ENCODE measurements at places on chromosomes 16 and 17. TPM values are rescaled to one million over a fixed set of nuclear protein-coding genes. Genes with fewer than 3 reads are reported as not detected.

Gene SOX9
- not detected for total RNA-seq

Gene NTN1
- 0.31 TPM for total RNA-seq

Gene NKIRAS2
- total RNA-seq: 15.6 TPM

Gene OR4D1
- total RNA-seq: 0.17 TPM

Gene MYH13
- total RNA-seq: not detected

Gene ANKRD40
- total RNA-seq: 27.4 TPM

Gene GPR142
- not detected for total RNA-seq

Gene IGF2BP1
- 0.29 TPM for total RNA-seq

Gene STH
- total RNA-seq: not detected

Gene SYNGR2
- 87.7 TPM for total RNA-seq

Gene ABCA10
- 0.38 TPM for total RNA-seq

Gene SCIMP
- total RNA-seq: not detected

Gene ACAP1
- 405 TPM for total RNA-seq

Gene SRCAP
- 54.0 TPM for total RNA-seq

- no peak for DNase-seq
These were observed 183.4 kb downstream of the IRX3 start for GRCh38 chr16:54102888-54103866.

DNA sequence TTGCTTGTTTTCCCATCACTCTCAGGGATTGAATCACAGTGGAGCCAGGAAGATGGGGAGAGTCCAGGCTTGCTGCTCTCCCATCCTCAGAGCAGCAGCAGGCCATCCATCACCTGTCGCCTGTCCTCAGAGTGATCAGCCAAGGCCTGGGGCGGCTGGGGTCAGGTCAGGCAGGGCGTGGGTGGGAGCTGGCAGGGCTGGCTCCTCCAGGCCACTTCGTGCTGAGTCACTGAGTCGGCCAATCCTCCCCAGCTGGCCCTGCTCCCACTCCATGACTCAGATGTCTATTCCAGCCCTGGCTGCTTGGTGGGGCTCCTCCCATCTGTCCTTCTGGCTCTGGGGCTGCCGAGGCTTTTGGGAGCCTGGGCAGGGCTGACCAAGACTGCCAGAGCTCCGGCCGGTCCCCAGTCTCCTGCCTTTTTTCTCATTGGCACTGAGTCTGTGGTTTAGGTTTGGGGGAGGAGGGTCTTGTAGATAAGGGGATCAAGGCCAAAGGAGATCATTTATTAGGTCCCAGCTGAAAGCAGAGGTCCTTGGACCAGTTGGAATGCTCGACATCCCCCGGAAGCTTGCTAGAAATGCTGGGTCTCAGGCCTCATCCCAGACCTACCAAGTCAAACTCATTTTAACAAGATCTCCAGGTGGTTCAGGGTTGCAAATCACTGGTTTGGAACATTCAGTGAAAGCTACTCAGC lies 72.7 kb downstream of the ABCC1 start:
- no peak for DNase-seq

GRCh38 chr16:5031601-5032000 lies 2.1 kb downstream of the NAGPA start:
- DNase-seq: no peak

GRCh38 chr17:9959377-9959981 lies 54.4 kb upstream of the RCVRN start:
- DNase-seq: peak; percentile 42

DNA sequence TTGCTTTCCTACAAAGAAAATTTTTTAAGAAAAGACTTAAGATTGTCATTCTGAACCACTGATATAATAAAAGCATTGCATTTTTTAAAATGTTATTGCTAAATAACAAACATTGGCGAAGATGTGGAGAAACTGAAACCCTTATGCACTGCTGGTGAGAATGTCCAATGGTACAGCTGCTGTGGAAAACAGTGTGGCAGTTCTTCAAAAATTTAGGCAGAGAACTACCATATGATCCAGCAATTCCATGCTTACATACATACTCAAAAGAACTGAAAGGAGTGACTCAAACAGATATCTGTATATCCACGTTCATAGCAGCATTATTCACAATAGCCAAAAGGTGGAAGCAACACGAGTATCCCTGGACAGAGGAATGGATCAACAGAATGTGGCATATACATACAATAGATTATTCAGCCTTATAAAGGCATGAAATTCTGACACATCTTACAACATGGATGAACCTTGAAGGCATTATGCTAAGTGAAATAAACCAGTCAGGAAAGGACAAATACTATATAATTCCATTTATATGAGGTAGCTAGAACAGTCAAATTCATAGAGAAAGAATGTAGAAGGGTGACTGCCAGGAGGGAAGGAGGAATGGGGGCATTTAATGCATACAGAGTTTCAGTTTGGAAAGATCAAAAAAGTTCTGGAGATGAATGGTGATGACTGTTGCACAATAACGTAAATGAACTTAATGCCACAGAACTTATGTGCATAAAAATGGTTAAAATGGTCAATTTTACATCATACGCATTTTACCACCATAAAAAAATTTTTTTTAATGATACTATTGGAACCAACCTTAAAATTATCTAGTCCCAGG lies 92.1 kb downstream of the CACNG1 start:
- no peak for DNase-seq

- DNase-seq: no peak
These were observed 42.3 kb upstream of the MTSS2 start for GRCh38 chr16:70728150-70728549.

- DNase-seq: no peak
These were observed 12.4 kb upstream of the NFAT5 start for GRCh38 chr16:69553332-69553731.

DNA sequence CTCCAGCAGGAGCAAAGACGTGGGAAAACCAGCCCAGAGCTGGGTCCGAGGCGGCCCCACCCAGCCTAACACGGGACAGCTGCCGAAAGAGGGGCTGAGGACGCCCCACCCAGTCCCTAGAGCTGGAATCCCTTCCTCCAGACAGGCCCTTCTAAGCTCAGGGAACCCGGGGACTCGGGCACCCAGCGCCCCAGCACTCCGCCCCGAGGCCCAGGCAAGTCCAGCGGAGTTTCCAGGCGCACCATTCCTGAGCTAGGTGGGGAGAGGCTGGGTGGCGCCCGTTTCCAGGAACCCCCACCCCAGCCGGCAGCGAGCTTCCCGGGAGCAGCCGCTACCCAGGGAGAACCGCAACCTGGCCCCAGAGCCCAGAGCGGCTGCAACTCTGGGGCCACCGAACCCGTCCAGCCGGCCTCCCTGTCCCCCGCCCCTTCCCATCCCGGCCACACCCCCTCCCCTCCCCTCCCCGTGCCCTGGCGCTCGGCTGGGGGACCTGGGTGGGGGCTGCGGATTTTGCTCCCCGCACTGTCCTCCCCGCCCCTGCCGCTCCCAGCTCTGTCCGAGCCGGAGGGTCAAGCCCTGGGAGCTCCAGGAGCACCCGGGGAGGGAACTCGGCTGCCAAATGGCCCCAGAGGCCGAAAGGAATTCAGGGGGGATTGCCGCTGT lies 536 bp downstream of the TMC6 start:
- no peak for DNase-seq

GRCh38 chr17:73623818-73624217 lies 20.4 kb downstream of the SDK2 start:
- no peak for DNase-seq

DNA sequence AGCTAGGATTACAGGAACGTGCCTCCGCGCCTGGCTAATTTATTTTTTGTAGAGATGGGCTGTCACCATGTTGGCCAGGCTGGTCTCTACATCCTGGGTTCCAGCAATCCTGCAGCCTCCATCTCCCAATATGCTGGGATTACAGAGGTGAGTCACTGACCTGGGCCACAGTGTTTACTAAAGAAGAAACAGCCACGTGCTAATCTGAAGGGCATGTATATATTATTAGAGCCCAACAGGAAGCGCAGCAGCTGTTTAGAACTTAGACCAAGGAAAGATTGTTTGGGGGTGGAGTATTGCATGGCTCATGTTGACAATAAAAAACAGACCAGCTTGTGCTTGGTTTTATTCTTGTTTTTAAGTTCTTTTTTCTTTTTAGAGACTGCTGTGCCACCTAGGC lies 60.2 kb downstream of the HAPSTR1 start:
- no peak for DNase-seq

- no peak for DNase-seq
These were observed 21.2 kb downstream of the DNASE1 start for GRCh38 chr16:3675601-3676130.

DNA sequence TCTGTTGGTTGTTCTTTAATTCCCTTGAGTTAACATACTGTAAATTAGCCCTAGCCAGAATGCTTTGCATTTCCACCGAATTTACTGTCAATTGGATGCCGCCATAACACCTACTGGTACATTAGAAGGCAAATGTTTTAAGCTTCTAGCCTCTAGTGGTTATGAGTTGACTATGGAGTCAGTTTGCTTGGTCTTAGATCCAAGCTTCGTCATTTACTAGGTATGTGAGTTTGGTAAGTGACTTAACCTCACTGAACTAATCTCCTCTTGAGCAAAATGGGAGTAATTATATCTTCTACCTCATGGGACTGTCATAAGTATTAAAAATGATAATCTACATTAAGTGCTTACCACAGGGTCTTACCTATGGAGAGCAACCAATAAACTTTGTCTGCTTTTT lies 20.4 kb upstream of the CDH11 start:
- no peak for DNase-seq

- no peak for DNase-seq
These were observed 31.7 kb downstream of the DRC3 start for GRCh38 chr17:18004345-18004744.

GRCh38 chr16:4176906-4177417 lies 60.7 kb upstream of the ADCY9 start:
- peak; percentile 47 for DNase-seq

DNA sequence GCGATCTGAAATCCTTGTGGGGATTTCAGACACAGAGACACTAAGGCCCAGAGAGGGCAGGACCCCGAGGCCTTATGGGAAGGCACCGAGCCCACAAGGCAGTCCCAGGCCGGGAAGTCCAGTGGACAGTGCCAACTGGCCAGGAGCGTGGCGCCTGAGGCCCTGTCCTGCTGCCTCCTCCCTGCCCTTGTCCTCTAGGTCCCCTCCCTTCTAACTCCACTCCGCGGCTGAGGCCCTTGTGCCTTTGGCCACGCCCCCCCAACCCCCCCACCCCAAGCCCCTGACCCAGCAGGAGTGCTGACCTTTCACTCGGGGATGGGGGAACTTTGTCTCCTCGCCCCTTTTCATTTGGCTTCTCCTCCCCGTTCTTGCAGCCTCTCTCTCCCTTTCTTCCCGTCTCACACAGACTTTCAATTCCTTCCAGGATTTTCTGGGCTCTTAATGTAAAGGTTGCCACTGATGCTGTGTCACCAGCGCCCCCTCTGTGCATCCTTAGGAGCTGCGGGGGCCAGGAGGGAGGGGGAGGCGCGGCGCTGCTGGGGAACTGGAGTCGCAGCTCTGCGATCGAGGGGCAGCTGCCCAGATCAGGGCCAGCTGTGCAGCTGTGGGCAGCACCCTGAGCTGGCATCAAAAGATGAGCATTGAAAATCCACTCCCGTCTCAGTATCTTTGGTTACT lies 29.1 kb downstream of the CRHR1 start:
- no peak for DNase-seq

DNA sequence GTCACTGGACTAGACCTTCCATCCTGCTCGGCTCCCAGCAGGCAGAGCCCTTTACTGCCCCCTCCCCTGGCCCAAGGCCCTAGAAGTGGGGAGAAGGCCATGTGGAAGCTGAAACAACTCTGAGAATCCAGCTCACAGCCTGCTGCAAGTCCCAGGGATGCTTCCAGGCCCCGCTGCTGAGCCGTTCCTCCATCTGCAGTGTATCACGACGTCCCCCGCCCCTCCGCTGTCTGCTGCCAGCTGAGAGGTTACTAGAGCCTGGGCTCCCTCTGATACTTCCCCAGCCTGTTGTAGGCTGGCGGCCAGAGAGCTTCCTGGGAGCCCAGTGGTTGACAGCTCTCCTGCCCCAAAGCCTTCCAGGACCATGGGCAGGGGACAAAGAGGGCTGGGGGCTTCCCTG lies 118.2 kb downstream of the MGAT5B start:
- DNase-seq: no peak

DNA sequence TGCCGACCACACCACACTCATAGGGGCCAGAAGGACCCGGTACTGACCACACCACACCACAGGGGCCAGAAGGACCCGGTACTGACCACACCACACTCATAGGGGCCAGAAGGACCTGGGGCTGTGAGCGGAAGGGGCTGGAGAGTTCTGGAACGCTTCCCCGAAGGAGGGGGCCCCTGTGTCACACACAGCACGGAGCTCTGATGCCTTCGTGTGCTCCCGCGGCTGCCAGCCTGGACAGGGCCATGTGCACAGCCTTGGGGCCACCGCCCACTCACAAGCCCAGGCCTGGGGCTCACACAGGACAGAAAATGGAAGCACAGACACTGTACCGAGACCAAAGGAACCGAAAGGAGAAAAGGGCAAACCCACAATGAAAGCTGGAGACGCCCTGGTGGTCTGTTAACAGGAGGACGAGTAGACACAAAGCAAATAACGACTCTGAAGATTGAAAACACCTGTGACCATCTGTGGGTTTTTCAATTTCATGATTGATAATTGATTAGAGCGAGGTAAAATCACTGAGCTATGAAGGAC lies 106.5 kb upstream of the METRNL start:
- no peak for DNase-seq

- no peak for DNase-seq
These were observed 44.3 kb downstream of the HOXB1 start for GRCh38 chr17:48486557-48486956.

GRCh38 chr17:69539781-69540319 lies 125.4 kb downstream of the MAP2K6 start:
- no peak for DNase-seq

DNA sequence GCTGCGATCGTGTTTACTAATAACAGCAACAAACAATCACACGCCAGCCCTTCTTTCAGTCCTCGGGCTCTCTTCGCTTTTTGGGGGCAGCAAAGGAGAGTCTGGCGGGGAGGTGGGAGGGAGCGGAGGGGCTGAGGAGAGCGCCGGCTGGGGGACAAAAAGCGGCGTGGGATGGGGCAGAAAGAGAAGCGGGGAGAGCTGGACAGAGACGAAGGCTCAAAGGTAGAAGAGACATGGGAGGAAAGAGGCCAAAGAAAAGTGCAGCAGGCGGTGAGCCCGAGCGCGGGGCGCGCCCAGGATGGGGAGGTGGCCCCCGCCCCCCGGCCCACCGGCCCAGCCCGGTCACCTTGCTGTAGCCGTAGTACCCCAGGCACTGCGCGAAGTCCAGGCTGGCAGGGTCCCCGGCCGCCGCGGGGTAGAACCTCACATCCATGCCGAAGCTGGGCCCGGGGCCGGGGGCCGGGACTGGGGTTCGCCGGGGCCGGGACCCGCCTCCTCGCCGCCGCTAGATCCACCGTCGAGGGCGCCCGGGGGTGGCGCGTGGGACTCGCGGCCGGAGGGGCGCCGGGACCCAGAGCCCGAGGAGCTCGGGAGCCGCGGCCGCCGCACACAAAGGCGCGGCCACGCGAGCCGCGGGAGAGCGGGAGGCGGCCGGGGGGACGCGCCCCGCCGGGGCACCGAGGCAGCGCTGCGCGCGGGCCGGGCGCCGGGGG lies 496 bp downstream of the TOX3 start:
- DNase-seq: no peak

All from activated CD4-positive, alpha-beta memory T cell treated with anti-CD3 and anti-CD28 coated beads for 36 hours (primary cell).